ENCODE measurements at places on chromosomes 5 and 9. TPM values are rescaled to one million over a fixed set of nuclear protein-coding genes. Genes with fewer than 3 reads are reported as not detected.

GRCh38 chr5:112597831-112598230, 139.9 kb upstream of the APC start:
- no peak for DNase-seq

- DNase-seq, result no peak
Observed at GRCh38 chr9:14147738-14148137, 166.2 kb downstream of the NFIB start.

GRCh38 chr9:14482856-14483255, 168.9 kb upstream of the NFIB start:
- DNase-seq, result no peak

DNA sequence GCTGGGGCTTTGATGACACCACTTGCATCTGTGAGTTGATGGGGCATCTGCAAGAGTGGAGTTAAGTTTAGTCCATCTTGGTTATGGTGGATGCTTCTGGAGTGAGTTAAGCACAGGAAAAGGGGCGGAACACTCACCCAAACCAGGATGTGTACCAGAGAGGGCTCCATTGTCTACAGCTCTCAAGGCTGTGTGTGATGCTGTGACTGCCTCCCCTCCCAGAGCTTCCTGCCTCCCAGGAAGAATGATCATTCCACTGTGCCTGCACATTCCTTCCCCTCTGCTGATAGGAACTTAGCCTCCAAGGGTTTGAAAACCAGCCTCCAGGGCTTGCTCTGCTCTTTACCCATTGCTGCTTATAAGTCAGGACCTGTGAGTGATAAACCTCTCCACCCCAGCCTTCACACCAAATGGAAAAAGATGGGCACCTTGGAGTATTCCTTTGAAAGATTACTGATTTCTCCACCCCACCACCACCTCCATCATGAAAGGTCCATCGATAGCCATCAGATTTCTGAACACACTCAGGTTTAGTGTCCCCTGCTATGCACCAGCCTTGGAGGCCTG, 160.1 kb upstream of the SPRY4 start:
- DNase-seq, result no peak

DNA sequence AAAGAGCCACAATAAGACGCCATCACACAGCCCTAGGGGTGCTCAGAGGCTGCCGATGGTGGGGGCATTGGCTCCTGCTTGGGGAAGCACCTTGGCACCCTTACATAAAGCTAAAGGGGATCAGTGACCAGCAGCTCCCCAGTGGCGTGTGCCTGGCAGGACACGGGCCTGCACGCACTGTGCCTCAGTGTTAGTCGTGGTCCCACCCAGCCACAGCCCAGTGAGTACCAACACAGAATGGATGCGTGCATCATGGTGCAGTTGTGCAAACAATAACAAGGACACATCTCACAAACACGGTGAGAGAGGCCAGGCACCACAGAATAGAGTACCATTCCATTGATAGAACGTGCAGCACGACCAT, 103.2 kb downstream of the WNK2 start:
- DNase-seq, result no peak

- no peak for DNase-seq
Observed at GRCh38 chr9:16461851-16462250, 408.6 kb downstream of the BNC2 start.

DNA sequence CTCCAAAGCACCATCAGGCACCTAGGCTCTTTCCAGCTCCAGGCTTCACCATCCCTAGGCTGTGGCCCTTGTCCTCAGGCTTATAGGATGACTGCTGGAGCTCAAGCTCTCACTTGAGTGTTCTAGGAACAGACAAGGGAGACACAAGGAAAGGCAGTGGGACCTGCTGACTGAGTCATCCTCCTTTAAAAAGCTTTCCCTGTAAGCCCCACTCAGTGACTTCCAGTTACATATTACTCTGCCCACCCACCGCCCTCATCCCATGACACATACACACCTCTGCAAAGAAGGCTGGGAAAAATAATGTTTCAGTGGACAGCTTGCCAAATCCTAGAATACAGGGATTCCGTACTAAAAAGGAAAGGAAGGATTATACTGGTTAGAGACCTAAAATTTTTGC, 154.2 kb upstream of the ZNF366 start:
- no peak for DNase-seq

GRCh38 chr9:109558718-109559151, 60.6 kb upstream of the PTPN3 start:
- no peak for DNase-seq

DNA sequence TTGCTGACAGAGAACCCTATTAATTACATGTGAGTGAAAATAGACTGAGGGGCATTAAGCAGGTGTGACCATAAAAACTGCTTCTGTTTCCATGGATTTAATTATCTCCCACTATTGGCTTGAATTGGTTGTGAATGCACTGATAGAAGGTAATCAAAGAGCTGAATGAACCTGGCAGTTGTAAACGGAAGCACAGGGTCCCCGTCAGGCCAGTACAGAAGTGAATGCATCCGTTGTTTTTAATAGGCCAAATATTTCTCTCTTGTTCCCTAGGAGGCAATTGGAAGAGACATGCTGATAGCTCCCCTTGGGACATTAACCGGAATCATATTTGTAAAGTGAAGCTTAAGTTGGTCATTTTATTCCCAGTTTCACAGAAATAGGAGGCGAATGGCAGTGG, 147.0 kb downstream of the CAVIN4 start:
- DNase-seq, result no peak

GRCh38 chr9:125089331-125089730, 54.0 kb downstream of the SCAI start:
- no peak for DNase-seq

DNA sequence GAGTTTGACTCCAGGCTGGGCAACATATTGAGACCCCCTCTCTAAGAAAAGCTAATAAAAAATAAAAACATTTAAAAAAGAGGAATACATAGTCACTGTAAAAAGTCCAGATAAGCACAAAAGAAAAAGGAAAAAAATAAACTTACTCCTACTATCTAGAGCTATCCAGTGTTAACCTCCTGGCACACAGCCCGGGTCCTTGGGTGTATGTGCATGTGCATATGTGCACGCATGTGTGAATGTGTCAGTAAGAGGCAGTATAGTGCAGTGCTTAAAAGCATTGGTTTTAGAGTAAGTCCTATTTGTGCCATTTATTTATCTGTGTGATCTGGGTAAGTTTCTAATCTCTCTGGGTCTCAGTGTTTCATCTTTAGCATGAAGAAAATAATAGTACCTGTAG, 26.7 kb downstream of the FAM219A start:
- peak; percentile 45 for DNase-seq

DNA sequence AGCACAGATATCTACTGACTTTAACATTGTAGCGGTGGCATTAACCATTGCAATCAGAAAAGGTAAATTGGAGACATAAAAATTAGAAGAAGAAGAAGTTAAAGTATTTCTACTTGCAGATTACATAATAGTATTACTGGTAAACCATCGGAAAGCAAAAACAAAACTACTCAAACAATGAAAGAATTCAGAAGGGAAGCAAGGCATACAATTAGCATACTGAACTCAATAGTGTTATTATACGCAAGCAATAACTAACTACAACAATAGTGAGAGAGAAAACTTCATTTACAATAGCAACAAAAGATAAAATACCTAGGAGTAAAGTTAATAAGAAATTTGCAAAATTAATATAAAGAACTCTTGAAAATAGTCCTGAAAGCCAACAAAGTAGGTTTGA, 6.6 kb upstream of the TEX53 start:
- DNase-seq, result no peak

- peak; percentile 23 for DNase-seq
Observed at GRCh38 chr5:157459715-157460599, at the start of gene NIPAL4. TSS of gene NIPAL4 (plus strand) at chr5:157460213. CDS start at chr5:157460321, 108 bp downstream.

- no peak for DNase-seq
Observed at GRCh38 chr5:43320846-43321245, 7.6 kb upstream of the HMGCS1 start.

DNA sequence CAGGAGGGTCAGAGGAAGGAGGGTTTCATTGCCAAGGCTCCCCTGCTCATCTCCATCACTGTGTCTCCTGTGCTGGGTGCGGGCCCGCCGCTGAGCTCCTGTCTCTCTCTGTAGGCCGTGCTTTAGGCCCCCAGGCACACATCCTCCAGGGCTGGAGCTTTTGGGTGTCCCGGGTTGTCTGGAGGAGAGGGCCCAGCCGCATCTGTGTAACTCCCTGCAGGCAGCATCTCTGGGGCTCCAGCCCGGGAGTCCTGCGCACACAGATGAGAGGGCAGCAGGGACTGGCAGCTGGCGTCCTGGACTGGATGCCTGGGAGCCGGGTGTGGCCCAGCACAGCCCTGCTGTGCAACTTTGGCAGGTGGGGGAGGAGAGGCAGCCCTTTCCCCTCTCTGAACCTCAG, 40.2 kb downstream of the LRSAM1 start:
- no peak for DNase-seq

GRCh38 chr5:153797484-153797883, 241.2 kb downstream of the FAM114A2 start:
- no peak for DNase-seq

GRCh38 chr5:101580591-101580990, 677.5 kb upstream of the ST8SIA4 start:
- no peak for DNase-seq

- no peak for DNase-seq
Observed at GRCh38 chr5:135503871-135504270, 31.9 kb downstream of the NEUROG1 start.

DNA sequence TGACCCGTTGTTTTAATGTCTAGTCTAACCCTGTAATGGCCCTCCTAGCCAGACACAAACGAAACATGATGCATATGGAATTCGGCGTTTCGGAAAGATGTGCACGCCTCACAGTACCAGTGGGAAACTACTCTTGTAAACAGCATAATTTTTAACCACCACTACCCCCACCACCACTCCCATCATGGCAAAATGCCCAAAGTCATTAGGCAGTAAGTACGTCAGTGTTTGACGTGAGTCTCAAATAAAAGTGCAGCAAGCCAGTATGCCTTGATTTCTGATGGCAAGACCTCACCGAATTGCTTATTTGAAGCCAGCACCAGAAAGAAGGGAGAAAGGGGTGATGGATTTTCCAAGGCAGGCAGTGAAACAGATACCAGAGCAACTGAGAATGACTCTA, 71.4 kb downstream of the ADRB2 start:
- DNase-seq, result no peak

DNA sequence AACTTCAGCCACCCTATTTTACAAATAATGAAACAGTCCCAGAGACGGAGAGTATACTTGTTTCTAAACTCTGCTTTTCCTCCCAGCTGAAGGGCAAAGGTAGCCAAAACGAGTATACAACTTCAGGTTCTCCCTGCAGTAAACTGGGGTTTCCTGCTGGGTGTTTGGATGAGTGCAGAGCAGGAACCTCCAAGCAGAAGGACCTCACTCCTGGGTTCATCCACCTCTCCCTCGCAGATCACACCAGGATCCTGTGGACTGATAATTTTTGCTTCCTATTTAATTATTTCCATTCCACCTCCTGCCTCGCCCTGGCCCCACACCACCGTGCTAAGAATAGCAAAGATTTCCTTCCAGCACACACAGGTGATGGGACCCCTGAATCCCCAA, 2.0 kb upstream of the FOXB2 start:
- DNase-seq, result no peak

- no peak for DNase-seq
Observed at GRCh38 chr9:34600908-34601307, 11.0 kb downstream of the RPP25L start.

- DNase-seq, result no peak
Observed at GRCh38 chr5:35783551-35783950, 73.1 kb upstream of the IL7R start.

DNA sequence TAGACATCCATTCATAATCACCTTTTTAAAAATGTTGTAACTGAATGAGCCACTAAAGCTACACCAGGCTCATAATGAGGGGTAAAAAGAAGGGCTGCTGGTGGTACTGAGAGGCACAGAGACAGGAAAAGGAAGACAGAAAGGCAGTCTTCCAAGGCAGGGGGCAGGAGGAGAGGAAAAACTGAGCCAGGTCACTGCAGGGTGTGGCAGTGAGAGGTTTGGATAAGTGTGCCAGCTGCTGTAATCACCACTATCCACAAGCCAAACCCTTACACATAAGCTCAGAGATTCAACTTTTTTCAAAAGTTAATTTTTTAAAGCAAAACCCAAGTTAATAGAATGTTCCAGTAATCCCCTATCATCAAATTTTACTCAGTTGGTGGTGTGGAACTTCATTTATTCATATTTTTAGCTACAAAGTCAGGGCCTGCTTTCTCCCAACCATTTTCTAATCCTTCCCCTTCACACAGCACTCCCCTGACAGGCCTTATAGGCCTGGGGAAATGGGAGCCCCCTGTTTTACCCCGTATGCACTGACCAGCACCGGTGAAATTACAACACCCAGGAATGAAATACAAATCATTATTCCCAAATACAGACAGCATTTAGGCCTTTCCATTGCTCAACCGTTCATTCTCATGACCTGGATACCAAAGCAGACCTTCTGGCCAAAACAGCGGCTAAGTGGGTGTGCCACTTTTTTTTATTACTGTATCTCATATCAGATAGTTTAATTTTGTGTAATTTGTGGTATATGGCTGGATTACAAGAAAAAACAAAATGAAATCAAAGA, 76.3 kb downstream of the EFNA5 start:
- DNase-seq, result no peak

DNA sequence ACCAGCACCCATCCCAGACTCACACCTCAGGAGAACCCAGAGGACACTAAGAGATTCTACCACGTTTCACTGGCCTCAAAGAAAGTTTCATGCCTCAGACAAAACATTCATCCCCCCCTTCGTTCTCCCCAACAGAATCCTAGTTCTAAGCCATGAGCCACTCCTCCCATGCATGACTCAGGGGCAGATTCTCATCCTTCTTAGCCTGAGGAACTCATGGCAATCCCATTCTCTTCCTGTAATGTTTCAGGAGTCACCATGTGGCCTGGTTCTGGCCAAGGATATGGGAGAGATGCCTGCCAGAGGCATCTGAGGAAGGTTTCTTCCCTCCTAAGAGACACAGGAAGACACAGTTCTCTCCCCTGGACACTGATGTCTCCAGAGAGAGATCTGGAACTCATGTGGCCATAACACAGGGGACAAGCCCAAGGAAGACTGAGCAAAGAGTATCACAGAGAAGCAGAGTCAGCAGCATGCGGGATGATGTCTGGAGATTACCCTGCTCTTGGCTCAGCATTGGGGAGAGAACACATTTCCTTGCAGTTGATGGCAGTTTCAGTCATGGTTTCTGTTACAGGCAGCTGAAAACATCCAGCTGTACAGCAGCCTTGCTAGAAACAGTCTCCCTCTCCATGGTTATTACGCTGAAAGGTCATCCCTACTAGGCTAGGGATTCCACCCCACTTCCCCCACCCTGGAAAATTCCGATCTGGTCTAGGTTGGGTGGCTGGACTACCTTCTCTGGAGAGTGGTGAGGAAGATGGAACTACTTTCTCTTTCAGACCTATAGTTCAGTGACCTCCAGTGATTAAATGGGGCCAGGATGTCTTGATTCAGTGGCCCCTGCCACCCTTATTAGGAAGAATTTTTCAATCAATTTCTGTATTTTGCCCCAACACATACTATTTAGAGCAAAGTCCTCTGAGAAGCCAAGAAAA, 115.4 kb downstream of the ZNF608 start:
- peak; percentile 88 for DNase-seq

- no peak for DNase-seq
Observed at GRCh38 chr9:27589462-27589861, 16.2 kb upstream of the C9orf72 start.

PCDHGC3 gene
- total RNA-seq, result 63.9 TPM

CRB2 gene
- 0.25 TPM for total RNA-seq

CDC20B gene
- 1.4 TPM for total RNA-seq

TRMT10B gene
- total RNA-seq, result 6.1 TPM

IFNA13 gene
- not detected for total RNA-seq

DMRT3 gene
- total RNA-seq, result not detected

SMIM33 gene
- total RNA-seq, result not detected

GLDC gene
- 1.5 TPM for total RNA-seq

CWC27 gene
- 17.1 TPM for total RNA-seq

WHRN gene
- total RNA-seq, result 11.7 TPM

SLC9A3 gene
- total RNA-seq, result 3.8 TPM

CTSL gene
- 126 TPM for total RNA-seq

PCDHB6 gene
- total RNA-seq, result 1.7 TPM

PCDHA4 gene
- total RNA-seq, result 1.6 TPM

All from lung (tissue), 17 donors.